ENCODE measurements at places on chromosomes 11 and 22.
A peak's percentile ranks its signal among the peaks of the same experiment; 100 is the strongest.

GRCh38 chr22:20430720-20431510 lies 6.7 kb downstream of the SCARF2 start:
- DNase-seq = peak; percentile 76

GRCh38 chr11:78499971-78500370 lies 74.7 kb downstream of the NARS2 start:
- DNase-seq = no peak

DNA sequence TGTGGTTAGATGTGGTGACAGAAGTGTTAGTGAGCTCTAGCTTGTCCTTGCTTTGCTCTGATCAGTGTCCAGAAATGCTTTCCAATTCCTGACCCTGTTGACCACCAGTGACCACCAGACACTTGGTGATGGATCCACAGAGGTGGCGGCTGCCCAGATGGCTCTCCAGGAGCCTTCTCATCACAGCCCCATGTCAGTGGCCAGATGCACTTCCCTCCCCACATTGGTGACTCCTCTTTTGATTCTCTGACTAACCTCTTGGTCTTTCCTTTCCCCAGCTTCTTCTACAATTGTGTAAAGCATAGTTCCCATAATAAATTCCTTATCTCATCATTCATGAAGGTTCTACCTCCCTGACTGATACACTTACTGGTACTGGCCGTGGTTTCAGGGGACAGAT lies 40.1 kb upstream of the CXCR5 start:
- no peak for DNase-seq

GRCh38 chr22:23606204-23607131 lies 25.7 kb downstream of the DRICH1 start:
- no peak for DNase-seq

- no peak for DNase-seq
Observed at GRCh38 chr11:33829430-33830141, 55.3 kb upstream of the FBXO3 start.

- no peak for DNase-seq
Observed at GRCh38 chr11:122633219-122633829, 22.2 kb upstream of the UBASH3B start.

DNA sequence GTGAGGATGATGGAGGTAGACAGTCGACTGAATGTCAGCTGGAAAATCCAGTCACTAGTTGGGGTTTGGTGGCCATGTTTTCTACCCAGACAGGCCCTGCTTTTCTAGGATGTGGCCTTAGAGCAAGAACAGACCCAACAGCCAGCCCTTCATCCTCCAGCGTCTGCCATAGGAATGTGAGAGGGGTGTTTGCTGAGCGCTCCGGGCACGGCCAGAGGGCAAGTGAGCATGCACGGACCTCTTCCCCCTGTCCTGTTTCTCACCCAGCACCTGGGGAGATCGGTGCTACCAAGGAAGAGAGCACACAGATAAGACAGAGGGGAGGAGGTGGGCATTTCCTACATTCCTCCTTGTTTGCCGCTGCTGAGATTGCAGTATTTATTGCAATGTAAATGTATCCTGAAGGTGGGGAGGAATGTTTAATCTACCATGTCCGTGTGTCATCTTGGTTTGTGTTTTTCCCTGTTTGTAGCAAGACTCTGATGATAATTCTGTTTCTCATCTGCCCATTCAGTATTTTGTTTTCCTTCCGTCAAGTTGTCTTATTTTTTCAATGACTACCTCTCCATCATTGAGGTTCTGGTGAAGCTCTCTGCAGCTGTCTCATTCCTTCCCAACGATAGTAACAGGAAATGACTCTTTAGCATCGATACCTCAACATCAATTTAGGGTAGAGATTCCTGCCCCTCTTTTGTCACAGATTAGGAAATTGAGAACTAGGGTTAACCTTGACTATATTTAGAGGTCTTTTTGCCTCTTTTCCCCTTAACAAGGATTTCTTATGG lies 4.9 kb upstream of the ATF4 start:
- DNase-seq = no peak

DNA sequence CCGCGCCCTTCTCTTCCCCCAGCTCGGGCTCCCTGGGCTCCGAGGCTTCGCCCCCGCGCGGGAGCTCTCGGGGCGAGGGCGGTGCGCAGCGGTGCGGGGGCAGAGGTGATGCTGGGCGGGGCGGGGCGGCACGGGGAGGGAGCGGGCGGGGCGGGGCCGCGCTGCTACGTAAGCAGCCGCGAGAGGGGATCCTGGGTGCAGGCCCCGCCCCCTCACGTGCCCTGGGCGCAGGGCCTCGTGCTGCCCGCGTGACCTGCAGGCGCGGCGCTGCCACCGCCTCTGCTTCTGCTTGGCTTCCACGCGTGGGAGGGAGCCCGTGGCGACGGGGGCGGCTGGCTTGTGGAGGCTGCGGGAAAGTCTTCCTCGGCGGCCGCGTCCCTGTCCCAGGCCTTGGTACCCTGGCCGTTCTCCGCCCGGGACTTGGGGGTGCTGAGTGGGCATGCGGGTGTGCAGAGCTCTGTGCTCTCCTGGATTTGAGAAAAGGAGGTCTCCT lies 132.6 kb upstream of the HSD17B12 start:
- DNase-seq = no peak

DNA sequence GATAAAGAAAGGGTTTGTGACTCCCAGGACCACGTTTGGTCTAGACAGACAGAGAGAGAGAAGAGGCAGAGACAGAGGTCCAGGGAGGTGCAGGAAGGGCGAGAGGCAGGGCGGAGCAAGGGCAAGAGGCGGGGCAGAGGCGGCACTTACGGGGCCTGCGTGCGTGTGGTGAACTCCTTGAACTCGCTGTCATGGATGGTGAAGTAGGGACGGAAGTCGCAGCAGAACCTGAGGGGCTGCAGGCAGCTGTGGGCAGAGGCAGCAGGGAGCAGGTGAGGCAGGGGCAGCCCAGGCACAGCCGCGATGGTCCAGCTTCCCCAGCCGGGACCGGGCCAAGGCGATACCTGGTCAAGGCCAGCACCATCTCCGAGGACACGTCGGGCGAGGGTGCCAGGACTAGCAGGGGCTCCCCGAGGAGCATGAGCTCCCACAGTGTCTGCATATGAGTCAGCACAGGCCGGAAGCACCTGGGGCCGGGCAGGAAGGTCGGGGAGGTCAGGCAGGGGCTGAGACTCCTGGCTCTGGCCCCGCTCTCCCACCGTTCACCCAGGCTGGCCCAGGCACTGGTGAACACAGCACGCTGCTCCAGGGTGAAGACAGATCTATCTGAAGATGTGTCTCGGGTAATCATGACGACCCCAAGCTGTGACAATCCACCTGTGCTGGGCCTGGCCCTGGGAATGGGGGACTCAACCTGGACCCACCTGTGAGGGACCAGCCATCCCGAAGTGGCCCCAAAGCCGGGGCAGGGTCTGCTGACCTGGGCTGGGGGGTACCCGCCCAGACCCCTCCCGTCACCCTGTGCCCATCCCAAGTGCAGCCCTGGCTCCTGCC lies 7.2 kb upstream of the PLXNB2 start:
- DNase-seq = no peak

DNA sequence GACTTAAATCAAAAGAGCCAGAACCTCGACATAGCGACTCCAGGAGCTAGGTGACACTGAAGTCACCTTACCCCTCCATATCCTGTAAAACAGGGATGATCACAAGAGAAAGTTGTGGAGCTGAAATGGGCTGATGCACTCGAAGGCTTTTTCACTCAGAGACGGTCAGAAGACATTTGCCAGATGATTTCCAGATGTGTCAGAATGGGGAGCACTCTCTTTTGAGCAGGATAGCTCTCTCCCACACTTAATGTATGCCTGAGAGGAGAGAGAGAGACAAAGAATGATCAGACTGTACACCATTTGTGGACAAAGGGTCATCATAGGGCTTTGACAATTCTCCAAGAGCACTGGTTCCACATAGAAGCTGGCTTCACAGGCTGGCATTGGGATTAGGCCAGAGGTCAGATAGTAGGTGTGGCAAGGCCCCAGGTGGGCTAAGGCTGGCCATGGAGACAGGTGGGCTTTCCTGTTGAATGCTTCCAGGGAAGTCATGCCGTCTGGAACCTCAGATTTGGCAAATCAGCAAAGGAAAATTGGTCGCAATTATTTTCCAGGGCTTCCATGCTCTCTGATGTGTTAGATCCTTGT lies 42.3 kb upstream of the ETS1 start:
- no peak for DNase-seq

GRCh38 chr11:93116641-93117441 lies 81.0 kb downstream of the SLC36A4 start:
- no peak for DNase-seq

DNA sequence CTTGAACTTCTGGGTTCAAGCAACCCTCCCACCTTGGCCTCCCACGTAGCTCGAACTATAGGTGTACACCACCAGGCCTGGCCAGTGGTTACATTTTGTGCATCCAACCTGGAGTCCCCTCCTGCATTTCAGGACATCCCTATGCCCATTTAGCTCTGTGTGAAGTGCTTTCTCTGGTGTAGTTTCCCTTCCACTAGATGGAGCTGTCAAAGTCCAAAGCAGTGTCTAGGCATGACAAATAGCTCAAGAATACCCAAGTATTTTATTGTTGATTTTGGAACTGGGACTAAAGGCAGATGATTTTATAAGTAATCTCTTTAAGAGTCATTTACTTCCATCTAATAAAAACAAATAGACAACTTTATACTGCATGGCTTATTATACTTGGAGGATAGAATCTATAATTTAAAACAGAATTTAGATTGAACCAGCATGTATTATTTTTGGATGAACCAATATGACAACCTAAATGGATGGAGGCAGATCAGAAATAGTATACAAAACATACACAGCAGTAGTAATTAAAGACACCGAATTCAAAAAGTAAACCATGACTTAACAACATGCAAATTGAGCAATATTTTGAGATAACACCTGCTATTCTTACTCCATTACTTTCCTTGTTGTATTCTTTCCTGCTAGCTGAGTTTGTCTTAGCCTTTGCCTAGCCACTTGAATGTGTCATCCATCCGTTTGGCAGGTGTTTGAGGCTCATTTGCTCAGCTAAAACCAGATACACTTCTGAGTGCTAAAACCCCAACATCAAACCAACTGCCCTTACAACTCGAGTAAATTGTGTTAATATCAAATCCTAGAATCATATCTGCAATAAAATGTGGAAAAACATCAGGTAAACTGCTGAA lies 37.7 kb downstream of the EIF4ENIF1 start:
- DNase-seq = no peak

DNA sequence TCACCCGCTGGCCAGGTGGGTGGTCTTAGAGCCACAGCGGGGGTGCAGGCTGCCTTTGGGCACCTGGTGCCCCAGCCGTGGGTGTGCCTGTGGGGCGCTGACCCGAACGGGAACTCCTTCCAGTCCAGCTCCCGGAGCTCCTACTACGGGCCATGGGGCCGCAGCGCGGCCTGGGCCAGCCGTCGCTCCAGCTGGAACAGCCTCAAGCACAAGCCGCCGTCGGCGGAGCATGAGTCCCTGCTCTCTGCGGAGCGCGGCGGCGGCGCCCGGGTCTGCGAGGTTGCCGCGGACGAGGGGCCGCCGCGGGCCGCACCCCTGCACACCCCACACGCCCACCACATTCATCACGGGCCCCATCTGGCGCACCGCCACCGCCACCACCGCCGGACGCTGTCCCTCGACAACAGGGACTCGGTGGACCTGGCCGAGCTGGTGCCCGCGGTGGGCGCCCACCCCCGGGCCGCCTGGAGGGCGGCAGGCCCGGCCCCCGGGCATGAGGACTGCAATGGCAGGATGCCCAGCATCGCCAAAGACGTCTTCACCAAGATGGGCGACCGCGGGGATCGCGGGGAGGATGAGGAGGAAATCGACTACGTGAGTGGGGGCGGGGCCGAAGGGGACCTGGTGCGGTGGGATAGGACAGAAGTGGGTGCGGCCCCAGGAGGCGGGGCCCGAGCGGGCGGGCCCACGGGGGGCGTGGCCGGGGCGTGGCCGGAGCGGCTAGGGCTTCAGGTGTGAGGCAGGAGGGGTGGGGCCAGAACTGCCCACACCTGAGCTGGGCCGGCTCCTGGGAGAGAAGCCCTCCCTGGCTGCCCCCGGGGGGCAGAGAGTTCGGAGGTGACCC lies 91.5 kb downstream of the CACNA1I start:
- peak; percentile 84 for DNase-seq

DNA sequence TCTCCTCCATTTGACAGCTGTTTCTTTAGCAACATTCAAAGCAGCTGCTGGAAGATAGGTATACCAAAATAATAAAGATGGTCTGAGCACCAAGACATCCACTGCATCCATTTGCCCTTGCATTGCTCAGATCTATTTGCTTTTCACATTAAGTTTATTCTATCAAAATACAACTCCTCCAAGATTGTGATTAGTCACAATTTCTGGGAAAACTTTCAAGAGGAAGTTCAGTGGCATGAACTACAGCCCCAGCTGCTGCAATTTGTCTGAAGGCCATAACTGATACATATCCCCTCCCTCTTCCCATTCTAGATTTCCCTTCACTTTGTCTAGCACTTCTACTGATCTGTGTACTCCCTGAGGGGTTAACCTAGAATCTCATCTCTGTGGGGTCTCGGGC lies 117.5 kb upstream of the CEP126 start:
- DNase-seq = no peak

GRCh38 chr11:64210301-64211020 lies 3.9 kb downstream of the FERMT3 start:
- no peak for DNase-seq

GRCh38 chr11:64553554-64554201 lies 37.3 kb upstream of the SLC22A12 start:
- no peak for DNase-seq

- no peak for DNase-seq
Observed at GRCh38 chr22:44424867-44425693, 73.0 kb downstream of the RTL6 start.

- DNase-seq = no peak
Observed at GRCh38 chr11:134785660-134786284, 373.7 kb upstream of the B3GAT1 start.

DNA sequence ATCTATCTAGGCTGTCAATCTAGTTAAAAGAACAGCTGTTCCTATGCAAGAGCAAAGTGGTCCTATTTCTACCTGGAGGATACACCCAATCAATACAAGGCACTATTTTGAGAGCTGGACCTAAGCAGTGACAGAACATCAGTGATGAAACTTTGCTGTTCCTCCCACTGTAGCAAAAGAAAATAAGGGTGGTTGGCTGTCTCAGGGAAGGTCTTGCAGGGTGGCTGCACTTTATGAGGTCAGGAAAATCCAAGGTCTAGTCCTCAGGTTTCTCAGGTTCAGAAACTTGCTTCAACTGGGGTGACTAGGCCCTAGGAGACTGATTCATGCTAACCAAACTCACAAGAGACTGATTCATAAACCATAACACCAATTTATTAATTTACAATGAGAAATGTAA lies 11.6 kb downstream of the CPSF7 start:
- no peak for DNase-seq

GRCh38 chr11:17351172-17351509 lies 459 bp upstream of the NCR3LG1 start:
- DNase-seq = no peak

DNA sequence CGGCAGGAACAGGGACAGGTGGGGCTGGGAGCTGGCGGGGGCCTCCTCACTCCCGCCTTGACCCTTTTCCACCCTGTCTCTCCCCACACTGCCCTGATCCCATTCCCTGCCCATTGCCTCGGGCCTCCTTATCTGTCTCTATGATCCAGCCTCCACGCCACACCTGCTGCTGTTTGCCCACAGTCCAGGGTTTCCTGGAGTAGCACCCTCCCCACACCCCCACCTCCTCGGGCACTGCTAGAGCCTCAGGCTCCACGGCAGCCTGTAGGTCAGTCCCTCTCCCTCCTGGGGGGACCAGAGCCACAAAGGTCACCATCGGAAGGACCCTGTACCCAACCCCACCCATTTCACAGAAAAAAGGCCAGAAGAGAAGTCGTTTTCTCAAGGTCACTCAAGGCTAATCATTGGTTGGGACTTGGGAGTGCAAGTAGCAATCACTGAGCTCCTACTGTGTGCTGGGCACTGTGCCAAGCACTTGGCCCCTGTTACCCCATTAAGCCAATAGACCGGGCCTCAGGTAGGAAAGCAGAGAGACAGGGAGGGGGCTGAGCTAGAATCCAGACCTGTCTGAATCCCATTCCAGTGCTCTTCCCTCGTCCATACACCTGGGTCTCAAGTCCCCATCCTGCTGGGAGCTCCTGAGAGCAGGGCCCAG lies 71.8 kb downstream of the PDE2A start:
- no peak for DNase-seq

All from T-helper 1 cell (primary cell).